Heart left ventricle (tissue), 16 donors: ENCODE measurements at places on chromosomes 11 and 22. TPM values are rescaled to one million over a fixed set of nuclear protein-coding genes. Genes with fewer than 3 reads are reported as not detected.

Gene CLP1
- total RNA-seq = 10.5 TPM

Gene SYTL2
- total RNA-seq = 4.9 TPM

GRCh38 chr11:61476371-61476770 lies 32.2 kb upstream of the LRRC10B start:
- H3K4me3 ChIP-seq = no peak overlapping the region
- H3K27ac ChIP-seq = no peak overlapping the region
- no peaks in the 10 kb centered on the region for H3K36me3 ChIP-seq
- no peak for DNase-seq
- H3K27me3 ChIP-seq = no peaks in the 10 kb centered on the region

DNA sequence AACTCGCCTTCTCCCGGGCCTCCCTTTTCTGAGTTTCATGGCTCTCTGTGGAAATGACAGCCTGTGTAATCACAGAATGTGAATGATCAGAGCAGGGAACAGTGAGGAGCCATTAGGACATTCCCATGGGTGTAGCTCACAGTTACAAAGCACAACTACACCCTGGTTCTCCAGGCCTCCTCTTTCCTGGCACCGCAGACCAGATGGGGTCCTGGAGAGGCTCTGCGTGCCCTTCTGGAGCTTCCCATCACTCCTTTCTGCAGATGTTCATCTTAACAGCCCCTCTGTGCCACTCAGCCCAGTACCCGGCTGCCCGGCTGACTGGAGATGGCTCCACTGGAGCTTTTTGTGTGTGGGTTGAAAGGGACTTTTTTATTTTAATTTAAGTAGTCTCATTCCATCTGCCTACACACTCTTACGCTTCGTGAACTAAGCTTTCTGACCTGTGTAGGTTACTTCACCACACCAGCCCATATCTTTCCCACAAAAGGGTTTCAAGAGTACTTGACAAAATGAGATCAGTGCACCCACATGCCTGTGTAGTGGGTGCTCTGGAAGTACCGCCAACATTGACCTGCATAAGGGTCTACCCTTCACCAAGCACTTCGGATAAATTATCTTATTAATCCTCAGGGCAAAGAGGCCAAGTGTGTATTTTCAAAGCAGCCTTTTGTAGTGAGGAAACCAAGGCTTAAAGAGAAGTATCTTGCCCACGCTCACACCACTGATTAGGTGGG lies 29.8 kb downstream of the SREBF2 start:
- DNase-seq = no peak
- H3K27me3 ChIP-seq = no peaks in the 10 kb centered on the region
- no peak overlapping the region for H3K27ac ChIP-seq
- H3K4me1 ChIP-seq = peaks cover 3% of the 10 kb centered on the region
- no peak overlapping the region for H3K4me3 ChIP-seq
- peaks cover 3% of the 10 kb centered on the region for H3K36me3 ChIP-seq

- no peak overlapping the region for H3K27ac ChIP-seq
- H3K4me1 ChIP-seq = peaks cover 8% of the 10 kb centered on the region
- DNase-seq = no peak
- H3K4me3 ChIP-seq = no peak overlapping the region
- no peaks in the 10 kb centered on the region for H3K36me3 ChIP-seq
Observed at GRCh38 chr11:133895551-133895950, 50.2 kb upstream of the SPATA19 start.

DNA sequence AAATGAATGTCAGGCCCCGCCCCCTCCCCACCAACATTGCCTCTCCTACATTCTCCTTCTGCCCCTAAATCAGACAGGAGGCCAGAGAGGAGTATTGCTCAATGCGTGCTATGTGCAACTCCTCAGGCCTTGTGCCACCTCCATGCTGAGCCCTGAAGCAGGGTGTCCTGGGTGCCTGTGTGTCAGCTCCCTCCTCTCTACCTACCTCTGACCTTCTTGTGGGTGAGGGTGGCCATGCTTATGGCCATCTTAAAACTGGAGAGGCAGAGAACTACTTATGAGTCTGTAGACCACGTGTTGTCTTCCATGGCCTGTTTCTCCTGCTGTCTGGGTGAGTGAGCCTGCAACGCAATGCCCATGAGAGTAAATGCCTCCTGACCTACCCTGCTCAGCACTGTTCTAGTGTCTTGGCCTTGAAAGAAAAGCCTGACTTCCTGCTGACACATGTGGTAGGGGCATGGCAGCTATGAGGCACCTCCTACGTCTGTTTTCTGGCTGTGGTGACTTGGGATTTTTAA lies 10.5 kb downstream of the MCAM start:
- no peak overlapping the region for H3K27ac ChIP-seq
- H3K27me3 ChIP-seq = no peaks in the 10 kb centered on the region
- DNase-seq = no peak
- H3K36me3 ChIP-seq = peaks cover 76% of the 10 kb centered on the region
- H3K4me3 ChIP-seq = no peak overlapping the region
- peaks cover 8% of the 10 kb centered on the region for H3K4me1 ChIP-seq

DNA sequence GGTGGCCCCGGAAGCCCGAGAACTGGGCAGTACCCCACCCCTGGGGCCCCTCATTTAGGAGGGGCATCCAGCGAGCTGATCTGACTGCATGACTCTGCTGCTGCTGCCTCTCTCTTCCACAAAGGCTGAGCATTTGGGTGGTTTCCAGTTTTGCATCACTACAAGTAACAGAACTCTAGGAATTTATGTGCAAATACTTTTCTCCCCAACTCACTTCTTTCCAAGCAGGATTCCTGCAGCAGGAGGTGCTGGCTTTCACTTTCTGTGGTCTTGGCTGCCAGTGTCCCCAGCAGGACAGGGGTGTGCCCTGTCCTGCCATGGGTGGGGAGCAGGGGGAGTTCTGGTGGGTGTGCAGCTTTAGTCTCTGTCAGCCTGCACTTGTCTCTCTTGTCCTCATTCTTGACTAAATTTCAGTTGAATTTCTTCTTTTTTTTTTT lies 21.2 kb downstream of the UPB1 start:
- peaks cover 8% of the 10 kb centered on the region for H3K4me1 ChIP-seq
- H3K4me3 ChIP-seq = no peak overlapping the region
- no peak overlapping the region for H3K27ac ChIP-seq
- H3K36me3 ChIP-seq = no peaks in the 10 kb centered on the region
- no peak for DNase-seq
- H3K27me3 ChIP-seq = no peaks in the 10 kb centered on the region

DNA sequence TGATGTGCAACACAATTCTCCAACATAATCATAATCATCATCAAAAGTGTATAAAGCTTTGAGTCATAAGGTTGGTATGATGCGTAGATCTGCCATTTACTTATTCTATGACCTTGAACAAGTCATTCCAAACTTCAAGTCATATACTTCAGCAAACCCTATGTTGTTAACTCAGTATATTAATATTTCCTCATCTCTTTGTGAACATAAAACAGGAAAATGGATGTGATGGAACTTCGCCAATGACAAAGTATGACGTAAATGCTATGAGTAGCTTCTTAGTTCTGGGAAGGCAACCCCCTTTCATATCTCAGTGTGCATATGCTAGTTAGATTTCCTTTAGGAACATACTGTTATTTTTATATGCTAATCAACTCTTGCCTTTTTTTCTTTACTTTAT lies 102.7 kb upstream of the ANO3 start:
- H3K27ac ChIP-seq = no peak overlapping the region
- no peak for DNase-seq
- H3K27me3 ChIP-seq = no peaks in the 10 kb centered on the region
- no peak overlapping the region for H3K4me3 ChIP-seq

GRCh38 chr11:87634331-87634730 lies 540.9 kb downstream of the RAB38 start:
- no peaks in the 10 kb centered on the region for H3K36me3 ChIP-seq
- H3K4me3 ChIP-seq = no peak overlapping the region
- H3K27ac ChIP-seq = no peak overlapping the region
- DNase-seq = no peak
- H3K4me1 ChIP-seq = no peaks in the 10 kb centered on the region
- no peaks in the 10 kb centered on the region for H3K27me3 ChIP-seq

- no peak overlapping the region for H3K4me3 ChIP-seq
- H3K27me3 ChIP-seq = no peaks in the 10 kb centered on the region
- H3K36me3 ChIP-seq = no peaks in the 10 kb centered on the region
- no peak overlapping the region for H3K27ac ChIP-seq
- DNase-seq = peak; percentile 75
Observed at GRCh38 chr11:120303004-120303637, 22.0 kb upstream of the TLCD5 start.
